ENCODE measurements at places on chromosomes 1 and 21. TPM values are rescaled to one million over a fixed set of nuclear protein-coding genes. Genes with fewer than 3 reads are reported as not detected.

The HES5 gene
- not detected for total RNA-seq

The FCER1G gene
- 0.29 TPM for total RNA-seq

The ACTRT2 gene
- total RNA-seq: not detected

The KCNN3 gene
- total RNA-seq: under 0.01 TPM

The KIF14 gene
- 1.8 TPM for total RNA-seq

The CD247 gene
- total RNA-seq: not detected
